ENCODE measurements at places on chromosomes 12 and 14.

- no peaks in the 10 kb centered on the region for H3K27me3 ChIP-seq
- H3K36me3 ChIP-seq: no peaks in the 10 kb centered on the region
- H3K27ac ChIP-seq: no peak overlapping the region
- DNase-seq: peak; percentile 77
- H3K4me1 ChIP-seq: no peaks in the 10 kb centered on the region
Measured at GRCh38 chr12:16385782-16386646, 38.6 kb downstream of the MGST1 start.

DNA sequence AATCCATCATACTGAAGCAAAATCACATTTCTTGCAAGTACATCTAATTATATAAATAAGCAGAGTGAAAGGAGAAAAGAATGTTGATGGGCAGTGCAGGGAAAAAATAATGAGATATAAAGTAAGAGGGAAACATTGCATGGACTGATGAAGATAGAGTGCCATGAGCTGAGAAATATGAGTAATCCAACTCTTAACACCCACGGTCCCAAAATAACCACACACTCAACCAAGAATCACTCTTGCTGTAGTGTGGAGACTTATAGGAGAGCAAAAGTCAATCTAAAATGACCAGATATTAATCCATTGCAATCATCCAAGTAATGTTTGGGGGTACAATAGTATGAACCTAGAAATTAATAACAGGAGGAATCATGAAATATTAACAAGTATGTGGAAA, 40.2 kb downstream of the MYF5 start:
- H3K27me3 ChIP-seq: no peaks in the 10 kb centered on the region
- H3K36me3 ChIP-seq: no peaks in the 10 kb centered on the region
- no peaks in the 10 kb centered on the region for H3K4me1 ChIP-seq
- no peak overlapping the region for H3K27ac ChIP-seq

- peak; percentile 37 for DNase-seq
- peaks cover 16% of the 10 kb centered on the region for H3K36me3 ChIP-seq
- H3K27me3 ChIP-seq: no peaks in the 10 kb centered on the region
- H3K4me3 ChIP-seq: peak overlapping the region; percentile 69
- H3K4me1 ChIP-seq: peaks cover 24% of the 10 kb centered on the region
- peak overlapping the region; percentile 99 for H3K27ac ChIP-seq
Measured at GRCh38 chr12:53381731-53382630, 2.0 kb downstream of the SP1 start.

- H3K27me3 ChIP-seq: no peaks in the 10 kb centered on the region
- no peaks in the 10 kb centered on the region for H3K36me3 ChIP-seq
- H3K4me3 ChIP-seq: no peak overlapping the region
- DNase-seq: no peak
Measured at GRCh38 chr14:75186953-75187352, 10.5 kb upstream of the TMED10 start.

DNA sequence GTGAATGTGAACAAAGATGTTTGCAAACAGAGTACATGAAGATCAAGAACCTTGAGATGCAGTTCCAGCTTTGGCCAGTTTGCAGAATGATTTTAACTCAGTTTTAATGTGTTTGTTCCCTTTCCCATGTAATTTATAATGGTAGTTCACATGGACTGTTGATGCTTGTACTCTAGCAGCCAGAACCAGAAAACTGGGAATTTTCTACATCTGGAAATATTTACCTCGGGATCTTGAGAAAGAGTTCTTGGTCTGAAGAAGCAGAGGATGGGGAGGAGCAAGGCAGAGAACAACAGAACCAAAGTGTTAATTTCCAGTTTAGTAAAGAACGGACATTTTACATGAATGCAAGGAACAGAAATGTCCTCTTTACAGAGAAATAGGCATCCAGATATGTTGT, 37.0 kb upstream of the PMCH start:
- no peak overlapping the region for H3K27ac ChIP-seq
- H3K4me1 ChIP-seq: peaks cover 10% of the 10 kb centered on the region
- H3K27me3 ChIP-seq: no peaks in the 10 kb centered on the region
- H3K36me3 ChIP-seq: no peaks in the 10 kb centered on the region

GRCh38 chr12:110992909-110993308, 72.5 kb upstream of the MYL2 start:
- peaks cover 16% of the 10 kb centered on the region for H3K4me1 ChIP-seq
- no peak overlapping the region for H3K27ac ChIP-seq
- DNase-seq: no peak
- no peak overlapping the region for H3K4me3 ChIP-seq

- no peak within 1 kb of the TSS for H3K4me3 ChIP-seq
- H3K27ac ChIP-seq: peak within 1 kb of the TSS; percentile 97
- peaks cover 32% of the 10 kb centered on the region for H3K4me1 ChIP-seq
- DNase-seq: peak; percentile 35
- no peaks in the 10 kb centered on the region for H3K36me3 ChIP-seq
- H3K27me3 ChIP-seq: no peaks in the 10 kb centered on the region
Measured at GRCh38 chr12:53049571-53050318, at the start of gene TNS2. Gene TNS2 (plus strand): TSS chr12:53050065. CDS start chr12:53050186, 121 bp downstream.

- H3K36me3 ChIP-seq: no peaks in the 10 kb centered on the region
- DNase-seq: no peak
- H3K4me1 ChIP-seq: no peaks in the 10 kb centered on the region
- no peak overlapping the region for H3K4me3 ChIP-seq
- no peaks in the 10 kb centered on the region for H3K27me3 ChIP-seq
- H3K27ac ChIP-seq: no peak overlapping the region
Measured at GRCh38 chr12:118319627-118320026, 53.1 kb downstream of the TAOK3 start.

DNA sequence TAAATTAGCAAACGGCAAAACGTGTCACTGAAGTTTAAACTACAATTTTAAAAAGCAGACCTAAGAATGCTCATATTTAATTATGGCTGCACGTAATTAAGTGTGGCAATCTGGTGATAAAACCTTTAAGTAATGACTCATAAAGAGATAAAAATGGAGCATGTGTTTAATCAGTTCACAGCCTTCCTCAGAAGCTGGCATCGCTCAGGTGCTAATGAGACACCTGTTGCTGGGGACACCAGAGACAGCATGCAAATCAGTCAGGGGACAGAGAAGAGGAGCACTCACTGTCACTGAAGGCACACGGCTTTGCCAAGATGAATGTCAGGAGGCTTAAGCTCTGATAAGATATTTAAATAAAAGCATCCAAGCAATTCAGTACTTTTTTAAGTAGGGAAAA, 840.3 kb downstream of the GALC start:
- H3K36me3 ChIP-seq: no peaks in the 10 kb centered on the region
- H3K4me3 ChIP-seq: no peak overlapping the region
- no peak for DNase-seq
- H3K4me1 ChIP-seq: no peaks in the 10 kb centered on the region
- no peaks in the 10 kb centered on the region for H3K27me3 ChIP-seq

- H3K4me3 ChIP-seq: peak within 1 kb of the TSS; percentile 80
- peak within 1 kb of the TSS; percentile 97 for H3K27ac ChIP-seq
Measured at GRCh38 chr14:99479906-99480869, at the start of gene SETD3. Gene SETD3 (minus strand): TSS chr14:99480859. CDS start chr14:99465805, 15,054 bp downstream.

- H3K36me3 ChIP-seq: no peaks in the 10 kb centered on the region
- H3K4me3 ChIP-seq: no peak overlapping the region
- H3K4me1 ChIP-seq: peaks cover 9% of the 10 kb centered on the region
- H3K27me3 ChIP-seq: no peaks in the 10 kb centered on the region
- H3K27ac ChIP-seq: peak overlapping the region; percentile 15
Measured at GRCh38 chr12:65962036-65962430, 137.8 kb downstream of the HMGA2 start.

DNA sequence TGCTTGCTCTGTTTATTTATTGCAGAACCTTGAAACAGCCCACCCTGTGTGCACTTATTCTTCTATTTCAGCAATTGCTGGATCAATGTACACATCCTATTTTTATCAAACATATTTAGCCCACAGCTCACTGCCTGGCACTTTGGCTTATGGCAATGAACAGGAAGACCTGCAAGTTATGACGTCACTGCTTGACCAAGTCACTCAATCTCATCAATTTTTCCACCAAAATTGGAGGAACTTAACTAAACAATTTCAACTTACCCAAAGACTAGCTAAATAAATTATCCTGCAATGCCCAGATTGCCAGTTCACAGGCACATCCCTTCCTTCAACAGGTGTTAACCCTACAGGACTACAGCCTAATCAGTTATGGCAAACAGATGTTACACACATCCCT, 89.3 kb downstream of the FSCB start:
- no peaks in the 10 kb centered on the region for H3K27me3 ChIP-seq
- no peak overlapping the region for H3K4me3 ChIP-seq
- no peak overlapping the region for H3K27ac ChIP-seq
- peaks cover 11% of the 10 kb centered on the region for H3K4me1 ChIP-seq

DNA sequence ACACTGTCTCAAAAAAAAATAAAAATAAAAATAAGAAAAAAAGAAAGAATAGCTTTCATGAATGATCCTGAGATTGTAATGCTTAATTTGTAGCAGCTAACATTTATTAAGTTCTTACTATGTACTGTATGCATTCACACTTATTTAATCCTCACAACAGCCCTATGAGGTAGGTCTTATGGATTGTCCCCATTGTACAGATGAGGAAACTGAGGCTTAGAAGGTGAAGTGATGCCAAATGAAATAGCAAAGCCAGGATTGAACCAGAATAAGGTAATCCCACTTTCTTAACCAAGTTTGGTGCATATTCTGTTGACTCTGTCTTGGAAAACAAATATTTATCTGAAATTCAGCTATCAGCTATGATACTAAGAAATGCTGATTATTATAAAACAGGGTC, 2.1 kb downstream of the USP30 start:
- H3K27me3 ChIP-seq: no peaks in the 10 kb centered on the region
- H3K4me1 ChIP-seq: peaks cover 7% of the 10 kb centered on the region
- no peak for DNase-seq
- H3K4me3 ChIP-seq: no peak overlapping the region
- H3K27ac ChIP-seq: no peak overlapping the region

DNA sequence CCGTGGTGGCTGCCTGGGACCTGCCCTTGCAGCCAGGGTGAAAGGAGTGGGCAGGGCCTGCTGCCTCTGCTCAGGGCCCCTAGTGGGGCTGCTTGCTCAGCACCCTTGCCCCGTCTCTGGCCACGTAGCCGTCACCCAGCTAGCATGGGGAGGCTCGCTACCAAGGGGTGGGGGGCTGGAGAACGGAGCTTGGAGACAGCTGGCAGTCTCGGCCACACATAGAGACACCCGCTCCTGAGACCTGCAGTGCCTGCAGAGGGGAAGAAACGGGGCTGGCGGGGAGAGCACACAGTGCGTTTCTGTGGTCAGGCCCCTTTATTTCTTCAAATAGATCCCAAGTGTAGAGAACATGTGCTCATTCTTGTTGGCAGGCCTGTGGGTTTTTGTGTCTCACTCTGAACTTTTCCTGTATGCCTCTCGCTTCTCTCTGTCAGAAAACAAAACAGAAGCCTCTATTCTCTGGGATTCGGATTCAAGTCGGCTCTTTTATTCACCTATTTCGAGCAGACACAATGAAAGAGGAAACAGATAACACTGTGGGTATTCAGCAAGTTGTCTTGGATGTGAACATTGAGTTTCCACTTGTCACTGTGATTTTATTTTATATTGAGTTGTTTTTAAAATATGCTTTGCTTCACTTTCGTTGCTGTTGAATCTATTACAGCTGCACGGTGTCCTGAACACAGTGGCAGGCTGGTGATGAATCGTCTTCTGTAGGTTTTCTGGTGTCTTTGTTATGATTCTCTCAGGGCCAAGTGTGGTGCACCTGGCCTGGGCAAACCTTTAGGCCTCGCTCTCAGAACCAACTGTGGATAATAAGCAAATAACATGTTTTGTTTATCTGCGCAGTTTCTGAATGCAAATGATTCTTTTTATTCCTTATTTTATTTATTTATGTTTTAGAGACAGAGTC, 26.5 kb downstream of the PACS2 start:
- no peak for DNase-seq
- no peak overlapping the region for H3K27ac ChIP-seq
- H3K4me1 ChIP-seq: peaks cover 4% of the 10 kb centered on the region
- no peak overlapping the region for H3K4me3 ChIP-seq

GRCh38 chr12:24427776-24428175, 478.3 kb upstream of the SOX5 start:
- H3K27ac ChIP-seq: no peak overlapping the region
- no peaks in the 10 kb centered on the region for H3K27me3 ChIP-seq
- no peaks in the 10 kb centered on the region for H3K36me3 ChIP-seq
- no peak for DNase-seq
- H3K4me3 ChIP-seq: no peak overlapping the region
- H3K4me1 ChIP-seq: no peaks in the 10 kb centered on the region

- no peaks in the 10 kb centered on the region for H3K27me3 ChIP-seq
- H3K4me3 ChIP-seq: no peak overlapping the region
- no peak for DNase-seq
- H3K4me1 ChIP-seq: no peaks in the 10 kb centered on the region
Measured at GRCh38 chr12:73731658-73732057, 806.0 kb upstream of the ATXN7L3B start.

GRCh38 chr12:34105392-34105933, 83.2 kb downstream of the ALG10 start:
- H3K27ac ChIP-seq: no peak overlapping the region
- H3K4me3 ChIP-seq: no peak overlapping the region
- DNase-seq: no peak
- no peaks in the 10 kb centered on the region for H3K27me3 ChIP-seq
- no peaks in the 10 kb centered on the region for H3K36me3 ChIP-seq
- H3K4me1 ChIP-seq: no peaks in the 10 kb centered on the region

GRCh38 chr14:50045039-50045711, 71.2 kb downstream of the VCPKMT start:
- no peaks in the 10 kb centered on the region for H3K36me3 ChIP-seq
- no peaks in the 10 kb centered on the region for H3K27me3 ChIP-seq
- no peaks in the 10 kb centered on the region for H3K4me1 ChIP-seq

DNA sequence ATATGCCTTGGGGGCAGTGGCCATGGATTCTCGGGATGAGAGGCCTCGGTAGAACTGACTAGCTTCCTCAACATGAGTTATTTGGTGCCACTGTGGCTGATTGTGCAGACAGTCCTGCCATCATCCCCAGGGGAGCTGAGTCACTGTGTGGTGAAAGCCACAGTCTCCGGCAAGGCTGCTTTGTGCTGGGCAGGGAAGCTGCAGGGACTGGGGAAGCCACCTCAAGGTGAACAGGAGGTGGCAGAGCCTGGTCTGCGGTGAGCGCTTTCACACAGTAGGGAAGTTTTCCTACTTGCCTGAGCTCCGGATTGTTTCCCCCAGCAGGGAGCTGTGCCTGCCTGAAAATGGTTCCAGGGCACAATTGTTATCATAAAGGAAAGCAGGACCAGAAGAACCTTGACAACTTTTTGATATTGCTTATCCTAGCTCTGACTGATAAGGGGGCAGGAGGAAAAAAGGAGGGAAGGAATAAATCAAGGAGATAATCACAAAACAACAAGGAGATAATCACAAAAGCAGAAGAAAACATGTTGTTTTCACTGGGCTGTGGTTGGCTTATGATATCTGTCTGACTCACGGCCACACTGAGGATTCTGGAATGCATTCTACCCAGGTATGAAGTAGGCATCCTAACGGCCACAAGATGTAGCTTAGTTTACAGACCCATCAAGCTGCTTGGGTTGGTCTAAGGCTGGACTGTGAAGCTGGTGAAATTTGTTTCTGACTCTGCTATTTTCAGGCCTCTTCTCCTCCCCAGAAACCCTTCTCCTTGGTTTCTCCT, 32.2 kb upstream of the GNG2 start:
- H3K4me1 ChIP-seq: no peaks in the 10 kb centered on the region
- peak; percentile 34 for DNase-seq
- H3K36me3 ChIP-seq: no peaks in the 10 kb centered on the region

- H3K27ac ChIP-seq: no peak overlapping the region
- H3K4me1 ChIP-seq: no peaks in the 10 kb centered on the region
- DNase-seq: no peak
- no peak overlapping the region for H3K4me3 ChIP-seq
- H3K27me3 ChIP-seq: no peaks in the 10 kb centered on the region
Measured at GRCh38 chr14:26067341-26067740, 530.5 kb downstream of the NOVA1 start.

GRCh38 chr12:111363578-111363977, 5.3 kb downstream of the PHETA1 start:
- no peaks in the 10 kb centered on the region for H3K27me3 ChIP-seq
- DNase-seq: peak; percentile 63
- H3K27ac ChIP-seq: no peak overlapping the region
- H3K36me3 ChIP-seq: no peaks in the 10 kb centered on the region
- no peaks in the 10 kb centered on the region for H3K4me1 ChIP-seq
